Transverse colon (tissue), 4 donors: ENCODE measurements at places on chromosomes 3 and 15. TPM values are rescaled to one million over a fixed set of nuclear protein-coding genes. Genes with fewer than 3 reads are reported as not detected.
A peak's percentile ranks its signal among the peaks of the same experiment; 100 is the strongest.

WNT5A gene
- 5.1 TPM for total RNA-seq

DNA sequence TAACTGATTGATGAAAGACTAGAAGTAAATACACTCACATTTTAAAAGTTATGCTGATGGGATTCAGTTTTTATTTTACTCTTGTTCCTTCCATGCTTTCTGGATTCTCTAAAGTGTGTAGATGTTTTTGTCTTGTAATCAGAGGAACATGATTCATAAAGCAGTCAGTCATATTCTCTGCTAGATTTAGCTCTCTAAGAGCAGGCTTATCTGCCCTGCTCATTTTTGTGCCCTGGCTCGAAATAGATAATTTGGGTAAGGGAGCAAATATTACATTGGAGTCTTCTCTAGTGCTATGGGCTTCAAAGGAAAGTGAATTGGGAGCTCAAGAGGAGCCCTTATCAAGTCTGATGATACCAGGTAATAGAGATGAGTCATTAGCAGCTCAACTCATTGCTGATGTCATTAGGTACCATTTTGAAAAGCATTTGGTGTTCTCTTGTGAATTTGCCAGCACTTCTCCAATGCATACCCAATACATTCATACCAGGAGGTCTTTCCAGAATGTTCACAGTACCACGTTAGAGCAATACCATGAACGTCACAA lies 27.7 kb downstream of the SACM1L start:
- H3K4me3 ChIP-seq = no peak overlapping the region
- H3K36me3 ChIP-seq = no peaks in the 10 kb centered on the region
- H3K27me3 ChIP-seq = no peaks in the 10 kb centered on the region
- no peaks in the 10 kb centered on the region for H3K4me1 ChIP-seq

DNA sequence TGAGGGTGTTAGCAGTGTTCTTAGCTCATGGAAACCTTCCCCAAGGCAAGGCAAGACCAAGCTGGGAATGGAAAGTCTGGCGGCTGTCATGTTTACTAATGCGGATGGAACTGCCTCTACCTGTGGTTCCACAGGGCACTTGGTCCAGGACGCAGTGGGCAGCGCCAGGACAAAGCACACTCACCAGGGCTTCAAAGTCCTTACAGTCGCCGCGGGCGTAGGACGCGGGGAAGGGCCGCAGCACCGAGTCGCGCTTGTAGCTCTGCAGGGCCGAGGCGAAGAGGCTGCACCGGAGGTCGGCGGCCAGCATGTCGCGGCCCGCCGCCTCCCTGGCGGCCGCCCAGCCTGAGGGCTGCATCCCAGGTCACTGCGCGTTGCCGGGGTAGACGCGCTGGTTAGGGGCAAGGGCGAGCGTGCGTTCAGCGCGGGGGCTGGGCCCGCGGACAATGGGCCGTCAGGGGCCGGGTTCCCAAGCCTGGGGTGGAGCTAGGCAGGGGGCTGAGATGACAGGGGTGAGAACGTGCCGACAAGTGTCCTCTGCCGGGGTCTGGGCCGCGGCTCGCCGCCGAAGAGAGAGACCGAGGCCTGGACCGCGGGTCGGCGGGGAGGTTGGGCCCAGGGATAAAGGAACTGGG lies 497 bp downstream of the PARP16 start:
- H3K27ac ChIP-seq = peak overlapping the region; percentile 88
- H3K4me3 ChIP-seq = peak overlapping the region; percentile 70
- H3K36me3 ChIP-seq = no peaks in the 10 kb centered on the region
- peaks cover 19% of the 10 kb centered on the region for H3K4me1 ChIP-seq
- H3K27me3 ChIP-seq = no peaks in the 10 kb centered on the region

GRCh38 chr3:60045686-60046085 lies 995.9 kb upstream of the CFAP20DC start:
- H3K27ac ChIP-seq = no peak overlapping the region
- no peak for DNase-seq
- H3K27me3 ChIP-seq = no peaks in the 10 kb centered on the region
- no peak overlapping the region for H3K4me3 ChIP-seq
- no peaks in the 10 kb centered on the region for H3K36me3 ChIP-seq

- H3K4me1 ChIP-seq = peaks cover 16% of the 10 kb centered on the region
- no peak within 1 kb of the TSS for H3K4me3 ChIP-seq
- peak within 1 kb of the TSS; percentile 72 for H3K27ac ChIP-seq
- DNase-seq = peak; percentile 39
- H3K27me3 ChIP-seq = no peaks in the 10 kb centered on the region
- no peaks in the 10 kb centered on the region for H3K36me3 ChIP-seq
These were observed at the start of gene FAM107A for GRCh38 chr3:58577269-58577821. FAM107A (minus strand) TSS chr3:58577391; CDS start chr3:58569860, 7,531 bp downstream.

LSM3 gene
- total RNA-seq = 9.6 TPM

DNA sequence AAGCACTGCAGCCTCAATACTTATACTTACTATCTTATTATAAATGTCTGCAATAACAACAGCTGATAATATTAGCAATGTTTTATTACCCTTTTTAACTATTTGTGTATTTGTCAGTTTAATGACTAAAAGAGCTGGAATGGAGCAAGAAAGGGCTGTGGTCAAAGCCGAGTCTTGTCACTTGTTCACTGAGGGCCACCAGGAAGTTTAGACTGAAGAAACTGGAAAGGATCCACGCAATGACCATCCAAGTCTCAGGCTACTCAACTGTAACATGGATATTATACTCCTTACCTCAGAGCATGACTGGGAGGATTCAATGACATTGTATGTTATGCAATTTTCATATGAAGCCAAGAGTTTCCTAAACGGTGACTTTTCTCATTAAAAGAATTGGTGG lies 90.4 kb downstream of the TJP1 start:
- no peak for DNase-seq
- H3K27ac ChIP-seq = no peak overlapping the region

GRCh38 chr3:171935261-171936123 lies 92.3 kb downstream of the TMEM212 start:
- DNase-seq = no peak
- no peaks in the 10 kb centered on the region for H3K36me3 ChIP-seq
- no peaks in the 10 kb centered on the region for H3K27me3 ChIP-seq
- no peaks in the 10 kb centered on the region for H3K4me1 ChIP-seq
- H3K27ac ChIP-seq = no peak overlapping the region

GRCh38 chr3:100277255-100277800 lies 16.5 kb downstream of the TBC1D23 start:
- no peak overlapping the region for H3K27ac ChIP-seq
- DNase-seq = no peak
- no peaks in the 10 kb centered on the region for H3K27me3 ChIP-seq
- peaks cover 7% of the 10 kb centered on the region for H3K4me1 ChIP-seq
- no peak overlapping the region for H3K4me3 ChIP-seq

DNA sequence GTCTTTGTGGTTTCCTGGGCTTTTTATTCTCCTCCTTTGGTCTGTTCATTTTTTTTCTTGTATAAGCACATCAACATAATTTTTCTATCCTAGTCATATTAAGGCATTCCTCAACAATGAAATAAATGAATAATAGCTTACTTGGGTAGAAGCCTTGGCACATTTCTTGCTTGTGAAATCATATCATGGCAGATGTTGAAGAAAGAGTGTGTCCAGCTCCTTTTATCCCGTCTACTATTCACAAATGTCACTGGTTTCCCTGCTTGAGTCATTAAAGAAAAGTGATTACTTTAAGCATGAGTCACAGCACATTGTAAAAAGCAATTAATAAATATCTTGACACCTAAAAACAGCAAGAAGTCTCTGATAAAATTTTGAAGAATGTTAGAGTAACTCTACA lies 42.1 kb downstream of the MINAR1 start:
- no peaks in the 10 kb centered on the region for H3K27me3 ChIP-seq
- no peaks in the 10 kb centered on the region for H3K36me3 ChIP-seq
- H3K4me1 ChIP-seq = no peaks in the 10 kb centered on the region
- H3K4me3 ChIP-seq = no peak overlapping the region
- no peak overlapping the region for H3K27ac ChIP-seq

GRCh38 chr3:36944641-36945270 lies at the start of gene TRANK1:
TRANK1 (minus strand) TSS chr3:36945054; CDS start chr3:36944809, 245 bp downstream.
- H3K27me3 ChIP-seq = no peaks in the 10 kb centered on the region
- H3K4me1 ChIP-seq = no peaks in the 10 kb centered on the region
- peak within 1 kb of the TSS; percentile 59 for H3K4me3 ChIP-seq
- H3K36me3 ChIP-seq = no peaks in the 10 kb centered on the region
- H3K27ac ChIP-seq = peak within 1 kb of the TSS; percentile 75

CLRN1 gene
- not detected for total RNA-seq

- DNase-seq = no peak
- no peak overlapping the region for H3K4me3 ChIP-seq
- peak overlapping the region; percentile 3 for H3K27ac ChIP-seq
- no peaks in the 10 kb centered on the region for H3K36me3 ChIP-seq
- H3K4me1 ChIP-seq = no peaks in the 10 kb centered on the region
- no peaks in the 10 kb centered on the region for H3K27me3 ChIP-seq
These were observed 25.5 kb upstream of the ZNF710 start for GRCh38 chr15:89975482-89976245.

DNA sequence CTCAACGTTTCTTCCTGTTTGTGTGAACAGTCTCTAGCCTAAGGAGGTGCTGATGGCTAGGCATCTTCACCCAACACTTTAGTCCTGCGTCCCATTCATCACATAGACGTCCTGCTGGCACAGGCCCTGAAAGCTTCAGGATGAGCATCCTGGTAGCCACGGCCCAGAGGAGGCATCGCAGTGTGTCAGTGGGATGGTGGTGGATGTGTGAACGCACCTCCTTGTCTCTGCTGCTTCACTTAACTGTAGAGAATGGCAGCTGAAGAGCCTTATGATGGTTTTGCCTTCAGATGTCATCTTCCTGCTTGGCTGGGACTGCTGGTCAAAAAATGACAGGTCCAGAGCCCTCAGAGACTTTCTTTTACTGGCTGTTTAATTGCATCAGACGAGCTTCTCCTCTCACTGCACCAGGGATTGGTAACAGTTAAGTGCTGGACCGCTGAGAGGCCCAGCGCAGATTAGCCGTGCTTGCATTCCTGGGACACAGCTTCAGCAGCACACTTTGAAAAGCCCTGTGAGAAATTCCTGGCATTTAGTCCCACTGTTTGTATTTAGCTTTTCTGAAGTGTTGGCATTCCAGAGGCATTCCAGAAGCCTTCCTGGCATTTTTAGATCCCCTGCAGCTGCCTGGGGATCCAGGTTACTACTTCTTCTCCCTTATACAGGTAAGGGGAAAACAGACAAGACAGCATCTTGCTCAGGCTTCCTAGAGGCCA lies 132.4 kb upstream of the PLXNA1 start:
- DNase-seq = no peak
- no peak overlapping the region for H3K27ac ChIP-seq
- no peaks in the 10 kb centered on the region for H3K4me1 ChIP-seq
- H3K36me3 ChIP-seq = no peaks in the 10 kb centered on the region

NGLY1 gene
- 56.5 TPM for total RNA-seq

NAALADL2 gene
- 12.9 TPM for total RNA-seq

- no peaks in the 10 kb centered on the region for H3K27me3 ChIP-seq
- no peak for DNase-seq
- H3K4me1 ChIP-seq = no peaks in the 10 kb centered on the region
- H3K36me3 ChIP-seq = peaks cover 35% of the 10 kb centered on the region
- no peak overlapping the region for H3K4me3 ChIP-seq
- no peak overlapping the region for H3K27ac ChIP-seq
These were observed 8.3 kb downstream of the RPL14 start for GRCh38 chr3:40465456-40465855.

GRCh38 chr15:94443186-94443585 lies 211.8 kb downstream of the MCTP2 start:
- H3K4me1 ChIP-seq = no peaks in the 10 kb centered on the region
- H3K27ac ChIP-seq = no peak overlapping the region
- no peak for DNase-seq
- H3K4me3 ChIP-seq = no peak overlapping the region
- peaks cover 11% of the 10 kb centered on the region for H3K36me3 ChIP-seq

MKRN3 gene
- 0.80 TPM for total RNA-seq

C3orf70 gene
- 16.4 TPM for total RNA-seq
